ENCODE measurements at places on chromosomes 11 and 22.

- DNase-seq, result no peak
These were observed 95.5 kb downstream of the RPL27A start for GRCh38 chr11:8777907-8778767.

DNA sequence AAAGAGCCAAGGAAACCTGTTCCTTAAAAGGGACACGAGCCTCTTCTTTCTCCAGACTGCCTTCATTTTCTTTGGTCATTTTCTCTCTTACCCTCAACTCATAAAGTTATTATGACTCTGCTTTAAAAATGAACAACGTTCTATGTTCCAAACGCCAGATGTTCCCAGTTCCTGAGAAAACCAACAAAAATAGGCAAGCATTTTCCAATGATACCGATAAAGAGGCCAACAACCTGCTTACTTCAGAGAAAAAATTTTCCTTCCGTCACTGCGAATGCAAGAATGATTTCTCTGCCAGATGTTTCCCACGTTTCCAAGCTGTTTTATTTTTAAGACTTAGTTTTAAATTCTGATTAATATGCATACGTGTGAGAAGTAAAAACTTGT is 315 bp upstream of the TRPC6 start:
- no peak for DNase-seq

- DNase-seq, result no peak
These were observed 6.4 kb upstream of the CCDC86 start for GRCh38 chr11:60835534-60835846.

DNA sequence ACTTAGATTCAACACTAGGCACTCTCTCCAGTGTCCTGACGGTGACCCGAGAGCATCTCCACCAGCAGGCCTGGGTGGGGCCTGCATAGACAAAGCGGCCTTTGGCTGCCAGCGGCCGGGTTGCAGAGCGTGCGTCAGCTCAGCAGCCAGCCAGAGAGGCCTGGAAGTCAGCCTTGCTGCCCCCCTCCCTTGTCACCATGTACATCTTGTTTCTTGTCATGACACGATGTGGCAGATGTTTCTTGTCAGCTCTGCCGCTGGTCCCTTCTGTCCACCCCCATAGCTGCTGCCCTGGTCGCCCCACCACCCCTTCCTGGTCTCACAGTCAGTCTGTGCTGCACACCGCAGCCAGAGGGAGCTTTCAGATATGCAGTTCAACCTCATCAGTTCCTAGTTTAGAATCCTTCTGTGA is 33.1 kb upstream of the CBX7 start:
- DNase-seq, result no peak

DNA sequence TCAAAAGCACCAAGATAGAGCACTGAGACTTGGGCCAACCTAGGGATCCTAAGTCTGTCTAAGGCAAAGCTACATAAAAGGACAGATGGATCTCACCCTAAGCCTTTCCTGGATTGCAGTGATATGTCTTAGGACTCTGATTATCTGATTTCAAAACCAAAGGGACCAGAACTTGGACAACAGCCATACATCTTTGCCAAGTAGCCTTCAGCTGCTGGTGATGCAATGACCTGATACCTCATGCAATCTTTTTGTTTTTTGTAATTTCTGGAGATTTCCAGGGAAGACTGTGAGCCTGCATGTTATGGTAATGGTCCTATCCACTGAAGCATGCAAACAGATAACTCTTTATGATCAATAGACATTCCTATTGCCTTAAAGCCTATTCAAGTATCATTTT is 230.4 kb upstream of the MTNR1B start:
- no peak for DNase-seq

DNA sequence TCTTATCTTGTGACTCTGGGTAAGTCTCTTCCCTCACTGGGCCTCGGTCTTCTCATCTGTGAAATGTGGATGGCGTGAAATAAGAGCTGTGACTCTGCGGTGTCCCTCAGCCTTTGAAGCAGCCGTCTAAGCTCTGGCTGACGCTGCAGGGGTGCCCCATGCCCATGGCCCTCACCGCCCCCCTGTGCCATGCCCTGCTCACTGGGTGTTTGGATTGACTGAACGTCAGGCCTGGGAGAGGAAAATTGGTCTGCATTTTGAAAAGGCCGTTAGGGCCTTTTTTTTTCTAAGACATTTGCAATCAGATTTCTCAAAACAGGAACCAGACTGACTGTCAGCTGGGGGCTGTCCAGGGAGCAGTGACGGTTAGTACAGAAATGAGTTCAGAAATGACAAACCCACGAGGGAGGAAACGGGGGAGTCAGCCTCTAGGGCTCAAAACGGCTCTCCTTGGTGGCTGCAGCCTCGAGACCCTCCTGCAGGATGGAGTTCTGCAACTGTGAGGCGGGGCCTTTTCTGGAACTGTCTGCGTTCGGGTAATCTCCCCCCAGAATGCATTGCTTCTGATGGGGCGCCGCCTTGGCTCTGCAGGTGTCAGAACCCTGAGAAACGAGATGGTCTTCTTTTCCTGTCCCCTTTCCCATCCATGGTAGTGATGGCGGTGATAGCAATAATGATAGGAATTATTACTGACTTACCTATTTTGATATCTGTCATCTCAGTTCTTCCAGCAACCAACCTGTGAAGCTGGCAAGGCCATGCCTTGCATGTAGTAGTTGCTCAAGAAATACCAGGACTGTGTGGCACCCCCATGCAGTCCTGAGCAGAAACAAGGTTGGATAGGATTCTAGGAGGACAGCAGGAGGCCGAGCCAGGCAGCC is 2.0 kb downstream of the GRK2 start:
- peak; percentile 75 for DNase-seq

- DNase-seq, result no peak
These were observed 121.1 kb downstream of the NXPE2 start for GRCh38 chr11:114799476-114799875.

- no peak for DNase-seq
These were observed 13.2 kb upstream of the MPZL2 start for GRCh38 chr11:118277312-118277711.

GRCh38 chr22:49404020-49404419 is 423.7 kb downstream of the BRD1 start:
- no peak for DNase-seq

GRCh38 chr22:42813501-42813900 is 43.6 kb downstream of the ARFGAP3 start:
- DNase-seq, result no peak

- DNase-seq, result no peak
These were observed 6.9 kb upstream of the OSBPL5 start for GRCh38 chr11:3171931-3172560.
